Stimulated activated CD4-positive, alpha-beta T cell treated with anti-CD3 and anti-CD28 coated beads, Interleukin-4, amount 100 ng/mL, for 4 hours (primary cell): ENCODE measurements at places on chromosomes 3 and 15.

- no peak for DNase-seq
Measured at GRCh38 chr3:131109156-131109555, 82.5 kb downstream of the NEK11 start.

- no peak for DNase-seq
Measured at GRCh38 chr3:180066598-180066997, 29.9 kb upstream of the PEX5L start.

DNA sequence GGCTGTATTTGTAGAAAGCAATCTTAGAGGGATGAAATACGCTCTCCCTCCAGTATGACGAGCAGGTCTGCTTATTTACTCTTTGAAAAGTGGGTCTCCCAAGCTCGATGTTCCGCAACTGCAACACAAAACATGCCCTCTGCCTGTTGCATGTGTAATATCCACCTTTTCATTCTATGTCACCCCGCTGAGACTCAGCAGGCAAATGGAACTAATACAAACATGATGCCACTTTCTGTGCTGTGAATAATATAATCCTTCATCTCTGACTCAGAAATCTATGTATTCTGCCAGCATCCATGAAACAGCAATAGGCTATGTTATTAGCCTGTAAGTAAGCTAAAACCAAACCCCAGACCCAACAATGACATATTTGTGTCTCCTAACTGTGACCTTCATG, 200.8 kb upstream of the TMCO5A start:
- DNase-seq: no peak

DNA sequence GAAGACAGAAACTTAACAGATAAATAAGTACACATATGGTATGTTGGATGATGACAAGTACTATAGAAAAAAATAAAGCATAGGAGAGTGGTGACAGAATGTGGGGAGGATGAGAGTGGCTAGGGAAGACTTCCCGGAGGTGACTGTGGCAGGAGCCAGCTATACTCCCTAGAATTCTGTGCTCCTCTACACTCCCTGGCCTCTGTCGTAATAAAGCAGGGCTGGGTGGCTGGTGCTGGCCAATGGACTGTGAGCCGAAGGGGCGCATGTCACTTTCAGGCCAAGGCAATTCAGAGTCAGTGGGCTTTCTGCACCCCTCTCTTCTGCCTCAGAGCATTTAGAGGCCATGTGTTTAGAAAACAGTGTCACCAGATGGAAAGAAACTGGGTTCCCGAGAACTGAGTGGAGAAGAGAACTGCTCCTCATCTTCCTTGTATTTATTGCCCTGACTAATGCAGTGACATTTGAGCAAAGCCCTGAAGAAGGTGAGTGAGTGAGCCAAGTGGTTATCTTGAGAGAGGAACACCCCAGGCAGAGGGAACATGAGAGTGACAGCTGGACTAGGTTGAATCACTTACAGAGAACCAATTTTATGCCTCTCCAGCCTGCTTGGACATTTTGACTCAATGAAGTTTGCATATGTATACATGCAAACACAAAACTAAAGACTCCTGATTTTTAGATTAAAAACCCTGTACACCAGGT, 5.2 kb upstream of the VPS8 start:
- no peak for DNase-seq

DNA sequence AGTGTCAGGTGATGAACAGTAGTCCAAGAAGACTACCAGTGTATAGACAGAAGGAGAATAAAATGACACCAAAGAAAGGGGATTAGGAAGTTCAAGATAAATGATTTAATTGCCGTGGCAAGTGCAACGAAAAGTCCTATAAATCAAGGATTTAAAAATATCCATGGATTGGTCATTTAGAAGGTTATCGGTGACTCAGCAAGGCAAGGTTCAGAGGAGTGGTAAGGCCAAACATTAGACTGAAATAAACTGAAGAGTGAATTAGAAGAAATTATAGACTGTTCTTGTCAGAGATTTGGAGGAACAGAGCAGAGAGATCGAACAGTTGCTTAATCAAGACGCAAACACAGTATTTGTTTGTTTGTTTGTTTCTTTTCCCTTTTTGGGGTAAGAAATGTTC, 211.9 kb upstream of the KCNMB2 start:
- DNase-seq: no peak
